ENCODE measurements at places on chromosomes 5 and 9. TPM values are rescaled to one million over a fixed set of nuclear protein-coding genes. Genes with fewer than 3 reads are reported as not detected.

- DNase-seq, result peak; percentile 62
Observed at GRCh38 chr5:168740092-168740800, 161.1 kb upstream of the PANK3 start.

DNA sequence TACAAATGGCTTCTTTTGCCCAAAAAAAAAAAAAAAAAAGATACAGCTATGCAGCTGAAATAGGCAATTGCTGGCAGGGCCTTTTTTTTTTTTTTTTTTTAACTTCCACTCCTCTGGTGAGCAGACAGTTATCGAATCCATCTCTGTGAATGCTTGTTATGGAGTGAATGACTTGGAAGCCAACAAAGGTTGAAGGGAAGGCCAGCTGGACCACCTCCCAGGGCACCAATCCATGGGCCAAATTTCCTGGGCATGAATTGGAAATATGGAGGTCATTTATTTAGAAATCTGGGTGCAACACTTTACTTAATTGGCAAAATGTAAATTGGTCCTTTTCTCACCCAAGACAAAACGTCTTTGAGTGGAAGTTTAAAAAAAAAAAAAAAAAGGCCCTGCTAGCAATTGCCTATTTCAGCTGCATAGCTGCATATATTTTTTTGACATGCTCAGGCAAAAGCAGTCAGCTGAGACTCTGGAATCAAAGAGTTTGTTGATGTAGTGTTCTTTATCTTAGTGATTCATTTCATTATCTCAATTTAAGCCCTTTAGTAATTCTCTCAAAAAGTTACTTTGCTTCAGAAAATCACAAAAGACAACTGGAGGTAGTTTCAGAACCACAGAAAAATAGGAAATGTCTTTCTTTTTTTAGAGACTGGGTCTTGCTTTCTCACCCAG lies 392.2 kb upstream of the KLF4 start:
- DNase-seq, result no peak

- peak; percentile 71 for DNase-seq
Observed at GRCh38 chr5:1734271-1734907, 65.2 kb downstream of the MRPL36 start.

DNA sequence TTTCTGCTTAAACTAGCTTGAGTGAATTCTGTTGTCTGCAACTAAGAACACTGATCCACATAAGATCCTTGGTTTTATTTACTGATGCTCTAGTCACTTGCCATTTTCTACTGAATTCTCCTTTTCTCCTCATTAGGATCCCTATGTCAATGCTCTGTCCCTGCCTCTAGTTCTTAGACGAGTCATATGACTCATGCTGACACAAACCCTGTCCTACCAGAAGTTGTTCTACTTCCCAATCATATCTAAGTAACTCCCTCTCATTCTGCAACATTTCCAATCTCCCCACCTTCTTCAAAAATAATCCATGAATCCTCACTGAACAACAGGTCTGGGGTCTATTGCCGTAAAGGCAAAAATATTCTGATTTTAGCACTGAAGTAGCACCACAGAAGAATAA lies 47.1 kb upstream of the DMRT1 start:
- no peak for DNase-seq

GRCh38 chr9:90878562-90878961 lies 76.9 kb downstream of the SYK start:
- no peak for DNase-seq

GRCh38 chr9:94198414-94198813 lies 60.7 kb upstream of the ZNF169 start:
- no peak for DNase-seq

DNA sequence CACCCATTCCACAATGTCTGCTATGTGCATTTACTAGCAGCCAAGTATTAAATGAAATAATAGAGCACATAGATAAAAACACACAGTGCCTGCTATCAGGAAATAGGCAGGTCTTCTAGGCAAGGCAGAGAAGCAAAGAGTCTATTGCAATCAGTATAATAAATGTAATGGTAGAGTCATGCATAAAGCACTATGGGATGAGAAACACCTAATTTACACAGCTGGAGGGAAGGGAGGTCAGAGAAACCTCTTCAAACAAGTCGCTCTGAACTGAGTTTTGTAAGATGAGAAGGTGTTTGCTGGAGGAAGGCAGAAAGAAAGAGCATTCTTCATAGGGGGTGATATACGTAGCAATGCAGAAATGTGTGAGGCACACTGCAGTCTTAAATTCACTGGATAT lies 341.0 kb upstream of the DMAC1 start:
- no peak for DNase-seq

DNA sequence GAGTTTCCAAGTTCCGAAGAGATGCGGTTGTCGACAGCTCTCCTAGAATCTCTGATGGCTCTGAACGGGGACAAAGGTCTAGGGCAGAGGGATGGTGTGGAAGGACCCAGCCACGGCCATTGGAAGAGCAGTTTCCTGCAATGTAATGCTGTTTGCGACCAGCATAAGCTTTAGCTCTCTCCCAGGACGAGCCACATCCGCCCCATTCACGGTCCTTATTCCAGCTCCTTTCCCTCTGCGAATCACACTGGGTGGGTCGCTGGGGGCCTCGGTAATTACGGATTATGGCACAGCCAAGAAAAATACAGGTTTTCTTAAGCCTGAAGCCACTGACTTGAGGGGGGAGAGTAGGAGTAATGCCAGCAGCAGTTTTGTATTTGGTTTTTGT lies 22.7 kb downstream of the ANXA2R start:
- DNase-seq, result no peak

GRCh38 chr9:128824911-128825310 lies 4.7 kb downstream of the SPOUT1 start:
- no peak for DNase-seq

- peak; percentile 34 for DNase-seq
Observed at GRCh38 chr9:129322641-129323375, 144.7 kb upstream of the IER5L start.

PCDHB6 gene
- 2.2 TPM for total RNA-seq

DNA sequence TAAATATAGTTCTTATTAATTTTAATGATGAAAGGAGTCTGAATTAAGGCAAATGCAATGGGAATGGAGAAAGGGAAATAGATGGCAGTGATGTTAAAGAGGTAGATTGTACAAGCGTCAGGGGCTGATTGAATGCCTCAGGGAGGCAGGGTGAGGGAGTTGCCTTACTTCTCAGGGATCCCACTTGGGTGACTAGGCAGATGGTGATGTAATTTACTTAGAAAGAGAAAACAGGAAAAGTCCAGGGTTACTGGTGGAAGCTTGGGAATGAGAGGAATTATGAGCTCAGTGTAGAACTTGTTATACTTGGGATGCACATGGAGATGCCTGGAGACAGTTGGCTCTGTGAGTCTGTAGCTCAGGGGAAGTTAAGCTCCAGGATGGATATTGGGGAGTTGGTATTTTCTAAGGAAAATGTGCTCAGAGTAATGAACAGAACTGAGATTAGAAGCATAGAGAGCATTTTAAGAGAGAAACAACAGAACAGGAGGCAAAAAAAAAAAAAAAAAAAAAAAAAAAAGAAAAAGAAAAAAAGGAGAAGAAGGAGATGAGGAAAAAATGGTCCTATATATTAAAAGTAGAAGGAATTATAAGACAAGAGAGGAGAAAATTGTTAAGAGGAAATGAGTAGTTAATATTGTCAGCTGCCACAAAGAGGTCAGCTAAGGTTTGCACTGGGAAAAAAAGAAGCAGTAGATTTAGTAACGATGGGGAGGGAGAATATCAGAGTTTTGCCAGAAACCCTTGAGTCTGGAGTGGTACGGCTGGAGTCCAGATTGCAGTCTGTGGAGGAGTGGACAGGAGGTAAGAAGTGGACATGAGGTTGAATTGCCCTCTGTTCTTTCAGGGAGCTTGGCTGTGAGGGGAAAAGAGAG lies 88.0 kb upstream of the ELL2 start:
- DNase-seq, result no peak

DNA sequence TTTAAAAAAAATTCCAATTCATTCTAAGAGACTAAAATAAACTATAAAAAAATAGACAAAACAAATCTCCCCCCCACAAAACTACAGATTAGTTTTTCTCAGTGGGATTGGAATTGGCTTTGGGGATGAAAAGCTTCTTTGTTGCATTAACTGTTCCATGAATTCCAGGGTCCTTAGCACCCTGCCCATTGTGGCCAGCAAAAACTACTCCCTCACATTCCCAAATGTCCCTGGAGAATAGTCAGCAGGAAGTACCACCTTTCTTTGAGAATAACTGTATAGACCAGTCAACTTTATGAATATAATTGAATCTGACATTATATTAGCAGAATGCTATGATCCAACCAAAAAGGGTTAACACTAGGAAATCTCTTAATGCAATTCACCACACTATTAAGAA lies 147.9 kb downstream of the LPAR1 start:
- no peak for DNase-seq

DNA sequence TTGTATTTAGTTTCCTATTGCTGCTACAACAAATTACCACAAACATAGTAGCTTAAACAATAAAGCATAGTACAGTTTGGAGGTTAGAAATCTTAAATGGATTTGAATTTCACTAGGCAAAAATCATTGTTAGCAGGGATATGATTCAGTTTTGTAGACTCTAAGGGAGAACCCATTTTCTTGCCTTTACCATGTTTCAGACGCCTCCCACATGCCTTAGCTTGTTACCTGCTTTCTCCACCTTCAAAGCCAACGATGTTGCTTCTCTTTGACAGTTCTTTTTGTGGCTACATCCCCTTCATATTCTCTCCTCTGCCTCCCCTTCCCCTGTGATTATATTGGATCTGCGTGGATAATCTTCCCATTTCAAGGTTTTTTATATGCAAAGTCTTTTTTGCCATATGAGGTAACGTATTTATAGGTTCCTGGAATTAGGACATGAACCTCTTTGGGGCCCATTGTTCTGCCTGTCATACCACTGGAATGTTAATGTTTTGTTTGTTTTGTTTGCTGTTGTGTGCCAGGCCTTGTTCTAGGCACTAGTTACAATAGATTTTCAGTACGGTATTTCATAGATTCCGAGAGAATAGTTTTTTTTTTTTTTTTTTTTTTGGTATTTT lies 54.1 kb downstream of the UHRF2 start:
- DNase-seq, result no peak

DNA sequence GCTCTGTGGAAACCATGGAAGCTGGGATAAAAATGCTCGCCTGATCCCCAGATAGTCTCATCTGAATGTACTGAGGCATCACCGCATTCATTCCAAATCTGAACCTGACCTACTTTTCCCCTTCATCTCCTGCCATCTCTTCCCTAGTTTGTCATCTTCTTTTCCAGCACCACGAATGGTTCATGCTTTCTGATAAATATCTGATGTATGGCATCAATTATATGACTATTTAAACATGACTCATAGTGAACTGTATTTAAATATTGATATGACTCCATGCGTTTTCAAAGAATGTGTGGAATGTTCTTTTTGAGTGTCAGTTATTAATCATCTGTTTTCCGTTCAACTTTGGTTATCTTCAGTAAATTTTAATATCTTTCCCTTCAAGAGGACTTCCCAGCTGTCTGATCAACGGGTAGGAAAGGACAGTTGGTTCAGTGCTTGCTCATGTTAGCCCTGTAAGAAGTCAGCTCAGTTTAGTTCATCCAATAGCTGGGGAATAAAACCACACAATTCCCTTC lies 21.1 kb downstream of the BASP1 start:
- DNase-seq, result no peak

SPOUT1 gene
- total RNA-seq, result 97.4 TPM

- no peak for DNase-seq
Observed at GRCh38 chr5:142461028-142461590, 136.3 kb upstream of the SPRY4 start.

DNA sequence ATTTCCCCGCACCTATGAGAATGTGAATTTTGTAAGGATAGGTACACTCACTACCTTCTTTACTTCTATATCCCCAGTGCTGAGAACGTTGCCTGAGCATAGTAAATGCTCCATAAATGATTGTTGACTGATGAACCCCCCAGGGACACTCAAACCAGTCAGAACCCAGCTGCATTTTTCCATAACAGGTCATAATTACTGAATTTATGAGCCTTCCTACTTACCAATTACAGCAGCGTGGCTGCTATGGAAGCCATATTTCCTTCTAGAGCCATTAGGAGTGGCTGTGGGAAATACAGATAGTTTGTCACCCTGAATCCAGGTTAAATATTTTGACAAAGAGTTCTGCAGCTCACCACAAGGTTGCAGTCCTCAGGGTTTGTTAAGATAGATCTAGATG lies 135.0 kb downstream of the TAF11L14 start:
- DNase-seq, result no peak

DNA sequence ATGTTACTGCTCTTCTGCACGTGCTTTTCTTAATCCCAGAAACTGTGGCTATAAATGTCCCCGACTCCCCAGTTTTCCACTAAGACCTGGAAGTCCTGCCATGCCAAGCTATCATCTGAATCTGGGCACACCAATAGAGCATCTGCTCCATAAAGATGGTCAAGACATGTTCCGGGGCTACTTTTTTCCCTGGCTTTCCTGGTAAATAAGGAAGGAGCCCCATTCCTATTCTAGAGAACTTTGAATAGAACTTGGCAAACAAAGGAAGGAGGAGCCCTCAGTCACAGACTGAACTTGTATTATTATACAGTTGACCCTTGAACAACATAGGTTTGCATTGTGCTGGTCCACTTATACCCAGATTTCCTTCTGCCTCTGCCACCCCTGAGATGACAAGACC lies 182.9 kb downstream of the CCDC192 start:
- DNase-seq, result no peak

ANKRD33B gene
- 23.5 TPM for total RNA-seq

ARRDC1 gene
- total RNA-seq, result 143 TPM

PCDHGB1 gene
- 4.3 TPM for total RNA-seq

GCNT4 gene
- 4.3 TPM for total RNA-seq
